ENCODE measurements at places on chromosomes 2 and 18. TPM values are rescaled to one million over a fixed set of nuclear protein-coding genes. Genes with fewer than 3 reads are reported as not detected.

CYS1 gene
- 1.1 TPM for total RNA-seq

XDH gene
- total RNA-seq = 0.33 TPM

GNAL gene
- total RNA-seq = 17.3 TPM

RDH14 gene
- total RNA-seq = 19.8 TPM

PAX3 gene
- total RNA-seq = 5.5 TPM

CTNNA2 gene
- 0.39 TPM for total RNA-seq

CIAO1 gene
- total RNA-seq = 96.1 TPM

FOXD4L1 gene
- not detected for total RNA-seq

TXNL4A gene
- total RNA-seq = 144 TPM

- no peak for DNase-seq
These were observed 165.9 kb upstream of the STON1 start for GRCh38 chr2:48364100-48364499.

- no peak for DNase-seq
These were observed 90.1 kb downstream of the TCF4 start for GRCh38 chr18:55497825-55498403.

DNA sequence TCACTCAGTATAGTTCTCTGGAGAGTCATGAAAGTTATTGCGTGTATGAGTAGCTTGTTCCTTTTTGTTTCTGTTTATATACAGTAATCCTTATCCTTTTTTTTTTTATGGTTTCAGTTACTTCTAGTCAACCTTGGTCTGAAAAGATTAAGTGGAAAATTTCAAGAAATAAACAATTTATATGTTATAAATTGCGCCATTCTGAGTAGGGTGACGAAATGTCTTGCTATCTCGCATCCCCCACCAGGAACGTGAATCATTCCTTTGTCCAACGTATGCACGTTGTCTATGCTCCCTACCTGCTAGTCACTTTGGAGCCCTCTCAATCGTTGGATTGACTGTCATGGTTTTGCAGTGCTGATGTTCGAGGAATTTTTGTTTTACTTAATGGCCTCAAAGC lies 60.4 kb downstream of the FAM117B start:
- DNase-seq = peak; percentile 82

- no peak for DNase-seq
These were observed 187.3 kb upstream of the CHST9 start for GRCh38 chr18:27372386-27372785.

- DNase-seq = no peak
These were observed 315.6 kb downstream of the RDH14 start for GRCh38 chr2:18244845-18245244.

- no peak for DNase-seq
These were observed 283.6 kb downstream of the DYSF start for GRCh38 chr2:71736986-71737385.

GRCh38 chr18:75531212-75531850 lies 103.8 kb upstream of the SMIM21 start:
- DNase-seq = no peak

- no peak for DNase-seq
These were observed 33.0 kb downstream of the TMEFF2 start for GRCh38 chr2:192161656-192162290.

GRCh38 chr18:34224423-34225217 lies at the start of gene NOL4:
Gene NOL4 (minus strand): TSS chr18:34224913. CDS start chr18:34223253, 1,660 bp downstream.
- DNase-seq = peak; percentile 84

- no peak for DNase-seq
These were observed 294.6 kb upstream of the PARD3B start for GRCh38 chr2:204250692-204251091.

DNA sequence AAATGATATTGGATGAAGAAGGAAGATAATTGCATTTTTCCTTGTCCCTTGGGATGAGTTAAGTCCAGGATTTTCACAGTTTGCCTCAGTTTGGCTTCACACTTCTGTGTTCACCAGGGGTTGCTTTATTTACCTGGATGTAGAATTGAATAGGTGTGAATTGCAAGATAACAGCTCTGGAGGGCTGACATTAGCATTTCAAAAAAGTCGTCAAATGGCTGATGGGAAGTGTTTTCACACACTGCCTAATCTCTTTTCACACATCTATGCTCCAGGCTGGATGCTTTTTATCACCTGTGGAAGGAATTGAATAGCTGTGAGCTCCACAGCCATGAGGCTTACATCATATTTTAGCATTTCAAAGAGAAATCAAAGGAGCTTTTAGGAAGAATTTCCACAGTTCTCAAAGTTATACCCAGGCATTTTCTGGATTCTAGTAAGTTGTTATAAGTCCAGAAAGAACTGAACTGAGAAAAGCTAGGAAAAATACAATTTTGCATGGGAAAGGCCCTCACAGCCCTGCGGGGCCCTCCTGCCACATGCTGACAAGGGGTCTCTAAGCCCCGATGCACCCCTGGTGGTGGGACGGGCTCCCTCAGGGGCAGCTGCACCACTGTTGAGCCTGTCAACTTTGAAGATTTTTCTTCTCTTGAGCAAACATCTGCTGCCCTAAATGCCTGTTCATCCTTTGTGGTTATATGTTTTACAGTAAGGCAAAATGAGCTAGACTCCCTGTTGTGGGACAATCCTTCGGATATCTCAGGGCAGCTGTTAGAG lies 43.9 kb downstream of the TEX51 start:
- no peak for DNase-seq

DNA sequence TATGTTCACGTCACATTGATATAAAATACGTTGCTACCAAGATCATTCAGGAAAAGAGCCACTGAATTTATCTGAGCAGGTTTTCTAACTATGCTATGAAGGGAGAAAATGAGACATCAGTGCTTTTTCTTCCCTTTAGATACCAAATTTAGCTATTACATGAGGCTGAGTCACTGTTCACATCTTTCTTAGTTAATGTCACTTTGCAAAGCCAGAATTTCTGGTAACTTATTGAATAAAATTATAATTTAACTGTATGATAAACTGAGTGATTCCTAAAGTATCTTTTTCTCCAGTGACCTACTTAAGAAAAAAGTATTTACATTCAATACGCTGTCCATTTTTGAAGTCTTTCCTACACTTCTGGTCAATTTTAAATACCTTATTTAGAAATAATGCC lies 22.7 kb downstream of the C1D start:
- no peak for DNase-seq

GRCh38 chr2:230927711-230928341 lies 2.8 kb upstream of the GPR55 start:
- no peak for DNase-seq

GRCh38 chr2:150110548-150110947 lies 376.9 kb downstream of the RND3 start:
- no peak for DNase-seq

DNA sequence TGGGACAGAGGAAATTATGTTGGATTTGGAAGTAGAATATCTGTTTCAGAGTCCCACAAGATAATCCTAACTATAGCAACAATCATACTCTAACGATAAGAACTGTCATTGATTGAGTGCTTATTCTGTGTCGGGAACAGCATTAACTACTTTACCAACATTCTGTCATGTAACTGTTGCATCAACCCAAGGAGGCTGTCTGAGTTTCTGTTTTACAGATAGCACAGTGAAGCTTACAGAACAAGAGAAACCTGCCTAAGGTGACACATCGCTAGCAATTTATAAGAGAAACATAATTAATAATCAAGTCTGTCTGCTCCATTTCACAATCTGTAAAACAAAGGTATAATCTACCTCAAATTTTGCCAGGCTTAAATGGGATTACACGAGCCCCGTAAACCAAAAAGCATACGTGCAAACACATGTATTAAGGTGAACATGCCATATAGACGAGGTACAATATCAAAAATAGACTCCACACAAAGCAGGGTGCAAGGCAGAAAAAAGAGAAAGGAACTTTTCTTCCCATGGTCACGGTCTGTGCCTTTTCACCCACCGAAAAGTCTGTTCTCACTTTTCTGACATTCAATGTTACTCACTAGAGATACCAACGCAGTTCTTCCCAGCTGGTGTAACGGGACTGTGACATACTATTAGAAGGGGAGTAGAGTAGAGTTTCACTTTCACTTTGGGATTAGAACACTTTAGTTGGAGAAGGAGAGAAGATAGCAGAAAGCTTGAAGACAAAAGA lies 37.2 kb upstream of the SLC8A1 start:
- DNase-seq = peak; percentile 61

- no peak for DNase-seq
These were observed 268.1 kb upstream of the CXCR4 start for GRCh38 chr2:136386046-136386445.
